ENCODE measurements at places on chromosomes 5 and 9.

GRCh38 chr5:16160706-16161105 is 18.9 kb downstream of the MARCHF11 start:
- DNase-seq: no peak

DNA sequence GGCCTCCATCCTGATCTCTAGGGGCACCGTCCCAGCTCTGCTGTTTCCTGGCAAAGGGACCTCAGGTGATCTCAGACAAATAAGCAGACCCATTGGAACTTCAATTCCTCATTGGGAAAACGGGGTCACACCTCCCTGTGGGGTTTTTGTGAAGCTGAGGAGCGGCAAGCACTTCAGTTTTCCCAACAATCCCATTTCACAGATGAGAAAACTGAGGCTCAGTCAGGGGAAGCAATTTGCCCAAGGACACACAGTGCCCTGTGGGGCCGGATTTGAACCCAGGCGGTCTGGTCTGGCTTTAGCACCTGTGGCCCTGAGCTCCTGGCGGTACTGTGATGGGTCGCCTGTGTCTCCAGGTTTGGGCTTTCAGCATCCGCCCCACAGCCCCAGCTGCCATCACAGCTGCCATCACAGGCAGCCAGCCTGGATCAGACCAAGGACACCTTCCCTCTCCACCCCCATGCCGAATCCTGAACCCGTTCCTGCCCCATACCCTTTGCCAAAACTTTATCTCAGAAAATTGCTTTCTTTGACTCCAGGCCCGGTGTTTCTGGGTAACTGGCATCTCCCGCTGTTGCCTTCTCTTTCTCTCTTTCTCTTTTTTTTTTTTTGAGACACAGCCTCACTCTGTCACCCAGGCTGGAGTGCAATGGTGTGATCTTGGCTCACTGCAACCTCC is 26.4 kb downstream of the NCS1 start:
- no peak for DNase-seq

- DNase-seq: no peak
These were observed 291.8 kb upstream of the ACTBL2 start for GRCh38 chr5:57774439-57774838.

DNA sequence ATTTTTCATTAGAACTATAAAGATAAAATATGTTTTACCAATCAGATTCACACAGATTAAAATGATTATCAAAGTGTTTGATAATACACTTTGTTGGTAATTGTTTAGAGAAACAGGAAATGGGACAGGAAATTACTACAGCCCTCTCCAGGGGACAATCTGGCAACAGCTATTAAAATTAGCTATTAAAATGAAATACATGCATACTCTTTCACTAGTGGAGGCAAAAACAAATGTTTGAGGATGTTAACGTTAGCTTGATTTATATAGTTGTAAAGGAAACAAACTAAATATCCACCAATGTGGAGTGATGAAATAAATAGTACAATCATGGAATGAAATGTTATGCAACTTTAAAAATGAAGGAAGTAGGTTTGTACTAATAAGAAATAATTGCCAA is 53.7 kb downstream of the TARS1 start:
- no peak for DNase-seq

GRCh38 chr9:4117835-4118610 is 181.8 kb downstream of the GLIS3 start:
- DNase-seq: peak; percentile 34

DNA sequence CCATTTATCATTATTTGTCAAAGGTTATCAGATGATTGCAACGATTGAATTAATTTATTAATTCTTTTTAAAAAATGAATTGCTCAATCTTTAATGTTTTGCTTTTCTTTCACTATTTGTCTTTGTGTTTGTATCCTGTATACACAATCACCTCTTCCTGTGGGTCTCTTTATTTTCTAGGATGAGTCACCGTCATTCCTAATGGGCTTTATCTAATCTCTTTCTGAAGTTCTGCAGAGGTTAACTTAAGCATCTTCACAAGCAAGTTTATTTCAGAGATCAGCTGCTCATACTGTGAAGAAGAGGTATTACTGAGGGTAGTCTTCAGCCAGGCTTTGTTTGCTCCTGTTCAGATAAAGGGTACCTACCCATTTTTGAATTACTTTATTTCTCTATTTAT is 323.9 kb downstream of the NNT start:
- DNase-seq: no peak

DNA sequence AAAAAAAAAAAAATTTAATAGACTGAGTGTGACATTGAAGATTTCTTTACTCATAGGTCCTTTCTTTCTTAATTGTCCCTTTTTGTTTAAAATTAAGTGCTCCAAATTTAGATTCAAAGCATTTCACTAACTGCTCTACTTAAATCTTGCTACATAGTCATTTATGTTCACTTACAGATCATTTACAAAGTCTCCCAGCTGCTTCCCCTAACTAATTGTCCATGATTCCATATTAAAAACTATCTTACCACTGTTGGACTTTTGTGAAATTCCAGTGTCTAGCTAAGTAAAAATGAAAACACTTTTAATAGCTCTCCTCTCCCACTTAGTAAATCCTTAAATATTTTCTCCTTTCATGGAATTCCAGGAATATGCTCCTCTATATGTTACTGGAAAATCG is 850.5 kb downstream of the NR2F1-AS1 start:
- DNase-seq: no peak

DNA sequence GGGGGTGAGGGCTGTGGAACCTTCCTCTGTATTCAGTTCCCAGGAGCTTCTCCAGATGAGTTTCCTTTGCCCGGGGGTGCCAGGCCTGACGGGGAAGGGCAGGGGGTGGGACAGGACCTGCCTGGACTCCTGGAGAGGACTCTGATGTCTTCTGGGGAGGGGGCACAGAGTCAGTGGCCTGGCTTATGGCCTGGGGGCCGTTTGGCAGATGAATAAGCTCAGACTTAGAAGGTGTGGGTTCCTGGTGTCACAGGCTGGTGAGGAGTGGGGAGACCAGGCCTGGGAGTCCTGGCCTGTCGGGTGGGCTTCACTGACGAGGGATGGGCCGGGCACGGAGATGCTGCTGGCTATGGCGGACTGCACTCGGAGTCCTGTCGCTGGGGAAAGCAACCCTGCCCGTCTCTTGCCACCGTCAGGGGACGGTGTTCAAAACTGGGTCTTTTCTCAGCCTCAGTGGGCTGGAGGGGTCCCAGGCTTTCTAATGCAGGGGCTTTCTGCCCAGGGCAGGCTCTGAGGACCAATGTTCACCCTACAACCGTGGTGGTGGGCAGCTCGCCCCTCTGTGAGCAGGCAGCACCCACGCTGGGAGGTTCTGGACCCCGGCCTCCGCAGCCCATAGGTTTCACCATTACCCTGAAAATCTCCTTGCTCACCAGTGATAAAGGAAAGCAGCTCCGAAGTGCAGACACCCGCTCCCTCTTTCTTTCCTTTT is 16.2 kb downstream of the COL5A1 start:
- DNase-seq: no peak

DNA sequence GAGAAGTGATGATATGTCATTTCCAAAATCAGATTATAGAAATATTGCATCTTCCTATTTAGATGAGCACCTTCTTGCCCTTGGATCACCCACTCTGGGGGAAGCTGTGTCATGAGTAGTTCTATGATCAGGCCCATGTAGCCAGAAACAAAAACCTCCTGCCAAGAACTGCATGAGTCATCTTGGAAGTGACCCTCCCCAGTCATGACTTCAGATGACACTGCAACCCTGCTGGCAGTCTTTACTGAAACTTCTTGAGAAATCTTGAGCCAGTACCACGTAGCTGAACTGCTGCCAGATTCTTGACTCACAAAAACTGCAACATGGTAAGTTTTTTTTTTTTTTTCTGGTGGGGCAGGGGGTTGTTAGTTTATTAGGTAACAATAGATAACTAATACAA is 439.6 kb upstream of the PTGER4 start:
- DNase-seq: no peak

- DNase-seq: no peak
These were observed 51.2 kb downstream of the GDA start for GRCh38 chr9:72200452-72200851.

DNA sequence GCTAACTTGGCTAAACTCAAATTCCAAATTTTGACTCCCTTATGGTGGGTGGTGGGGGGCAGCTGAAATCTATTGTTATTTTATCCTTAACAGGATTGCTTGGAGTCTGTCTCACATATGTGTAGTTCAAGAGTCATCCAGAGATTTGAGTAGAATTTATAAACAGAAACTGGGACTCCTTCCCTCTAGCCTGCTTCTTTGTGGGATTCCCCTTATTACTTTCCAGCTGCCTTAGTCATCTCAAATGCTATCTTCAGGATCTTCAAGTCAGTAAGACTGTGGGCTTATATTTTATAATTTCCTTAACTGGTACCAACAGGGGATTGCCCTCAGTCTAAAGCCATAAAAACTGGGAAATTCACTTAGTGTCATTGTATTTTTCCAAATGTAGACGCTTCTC is 55.5 kb downstream of the NNT start:
- no peak for DNase-seq

DNA sequence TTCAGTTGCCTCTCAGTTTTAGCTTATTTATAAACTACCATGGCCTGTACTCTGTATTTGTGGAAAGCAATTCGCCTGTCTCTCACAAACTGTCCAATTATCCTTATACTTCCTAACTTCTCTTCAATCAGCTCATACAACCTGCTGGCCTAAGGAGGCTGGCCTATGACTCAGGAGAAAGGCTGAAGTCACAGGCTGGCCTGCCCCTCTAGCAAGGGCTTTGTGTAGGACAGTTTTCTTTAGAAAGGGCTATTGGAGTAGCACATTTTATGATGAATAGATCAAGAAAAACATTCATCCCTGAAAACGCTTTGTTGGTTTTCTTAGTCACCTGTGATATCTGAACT is 988.7 kb upstream of the ARRDC3 start:
- DNase-seq: no peak

GRCh38 chr9:34025062-34025461 is 23.6 kb downstream of the UBAP2 start:
- no peak for DNase-seq

GRCh38 chr5:131272307-131272706 is 8.5 kb downstream of the CDC42SE2 start:
- DNase-seq: no peak

DNA sequence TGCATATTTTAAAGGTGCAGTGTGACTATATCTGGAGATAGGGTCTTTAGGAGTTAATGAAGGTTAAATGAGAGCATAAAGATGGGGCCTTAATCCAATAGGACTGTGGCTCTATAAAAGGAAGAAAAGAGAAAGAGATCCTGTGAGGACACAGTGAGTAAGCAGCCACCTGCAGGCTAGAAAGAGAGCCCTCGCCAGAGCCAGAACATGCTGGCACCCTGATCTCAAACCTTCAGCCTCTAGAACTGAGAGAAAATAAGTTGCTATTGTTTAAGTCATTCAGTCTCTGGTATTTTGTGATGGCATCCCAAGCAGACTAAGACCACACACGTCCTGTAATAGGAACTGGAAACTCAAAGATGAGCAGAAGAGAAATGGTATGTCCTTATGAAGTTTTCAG is 41.0 kb downstream of the RNF180 start:
- DNase-seq: no peak

GRCh38 chr5:21236971-21237427 is 1249.0 kb upstream of the CDH18 start:
- no peak for DNase-seq

DNA sequence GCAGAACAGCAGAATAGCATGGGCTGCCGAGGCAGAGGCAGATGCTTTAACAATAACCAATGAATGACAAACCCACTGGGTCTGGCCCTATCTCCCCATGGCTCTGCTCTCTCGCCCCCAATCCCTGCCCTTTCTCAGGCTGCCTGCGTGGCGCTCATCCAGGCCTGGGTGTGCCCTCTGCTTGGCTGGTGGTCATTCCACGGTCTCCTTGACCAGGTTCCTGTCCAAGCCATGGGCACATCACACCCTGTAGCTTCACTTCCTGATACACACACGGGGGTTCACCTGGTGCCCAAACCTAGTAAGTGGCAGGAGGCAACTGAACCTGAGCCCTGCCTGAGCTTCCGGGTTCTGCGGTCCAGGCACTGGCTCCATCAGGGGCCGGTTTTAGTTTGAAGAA is 87.6 kb downstream of the DAP start:
- no peak for DNase-seq

GRCh38 chr9:98495530-98495929 is 213.2 kb downstream of the GABBR2 start:
- no peak for DNase-seq

GRCh38 chr5:98930972-98931762 is 2.4 kb upstream of the CHD1 start:
- no peak for DNase-seq

DNA sequence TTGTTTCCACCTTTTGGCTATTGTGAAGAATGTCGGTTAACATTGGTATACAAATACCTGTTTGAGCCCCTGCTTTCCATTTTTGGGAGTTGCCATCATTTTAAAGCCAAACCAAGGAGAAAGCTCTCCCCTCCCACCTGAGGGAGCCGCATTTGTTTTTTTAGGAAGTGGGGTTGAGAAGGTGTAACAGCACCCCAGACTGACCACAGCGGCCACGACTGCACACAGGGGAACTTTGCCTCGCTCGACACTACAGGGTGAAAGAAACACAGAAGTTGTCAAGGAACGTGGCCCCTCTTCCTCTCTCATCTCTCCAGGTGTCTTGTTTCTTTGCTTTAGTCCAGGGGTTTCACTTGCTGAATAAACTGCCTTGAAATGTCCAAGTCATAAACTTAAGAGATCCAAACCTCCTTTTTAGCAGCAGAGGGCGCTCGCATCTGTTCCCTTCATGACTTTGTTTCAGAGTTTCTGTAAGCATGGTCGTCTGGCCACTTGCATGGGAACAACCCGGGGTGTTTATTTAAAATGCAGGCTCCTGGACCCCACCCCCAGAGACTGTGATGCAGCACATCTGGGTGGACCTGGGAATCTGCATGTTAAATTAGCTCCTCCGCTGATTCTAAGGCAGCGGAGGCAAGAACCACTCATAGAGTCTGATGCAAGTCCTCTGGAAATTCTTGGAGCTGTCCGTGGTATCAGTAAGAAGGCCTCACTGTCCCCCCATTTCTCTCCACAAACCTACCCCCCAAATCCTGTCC is 2.1 kb upstream of the TTLL11 start:
- no peak for DNase-seq

DNA sequence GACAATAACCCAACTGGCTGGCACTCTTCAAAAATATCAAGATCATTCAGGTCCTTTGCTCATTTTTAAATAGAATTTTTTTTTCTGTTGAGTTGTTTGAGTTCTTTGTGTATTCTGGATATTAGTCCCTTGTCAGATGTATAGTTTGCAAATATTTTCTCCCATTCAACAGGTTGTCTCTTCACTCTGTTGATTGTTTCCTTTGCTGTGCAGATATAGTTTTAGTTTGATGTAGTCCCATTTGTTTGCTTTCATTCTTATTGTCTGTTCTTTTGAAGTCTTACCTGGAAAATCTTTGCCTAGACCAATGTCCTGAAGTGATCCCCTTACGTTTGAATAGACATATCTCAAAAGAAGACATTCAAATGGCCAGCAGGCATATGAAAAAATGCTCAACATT is 22.8 kb downstream of the PTTG1 start:
- DNase-seq: no peak

- no peak for DNase-seq
These were observed 17.5 kb upstream of the PHF19 start for GRCh38 chr9:120894321-120895148.

GRCh38 chr5:73825736-73826135 is 199.7 kb downstream of the ARHGEF28 start:
- no peak for DNase-seq

- no peak for DNase-seq
These were observed 57.6 kb downstream of the PFDN1 start for GRCh38 chr5:140245341-140245740.

Measured in central memory CD8-positive, alpha-beta T cell (primary cell).